ENCODE measurements at places on chromosomes 7 and 10. TPM values are rescaled to one million over a fixed set of nuclear protein-coding genes. Genes with fewer than 3 reads are reported as not detected.
A peak's percentile ranks its signal among the peaks of the same experiment; 100 is the strongest.

DNA sequence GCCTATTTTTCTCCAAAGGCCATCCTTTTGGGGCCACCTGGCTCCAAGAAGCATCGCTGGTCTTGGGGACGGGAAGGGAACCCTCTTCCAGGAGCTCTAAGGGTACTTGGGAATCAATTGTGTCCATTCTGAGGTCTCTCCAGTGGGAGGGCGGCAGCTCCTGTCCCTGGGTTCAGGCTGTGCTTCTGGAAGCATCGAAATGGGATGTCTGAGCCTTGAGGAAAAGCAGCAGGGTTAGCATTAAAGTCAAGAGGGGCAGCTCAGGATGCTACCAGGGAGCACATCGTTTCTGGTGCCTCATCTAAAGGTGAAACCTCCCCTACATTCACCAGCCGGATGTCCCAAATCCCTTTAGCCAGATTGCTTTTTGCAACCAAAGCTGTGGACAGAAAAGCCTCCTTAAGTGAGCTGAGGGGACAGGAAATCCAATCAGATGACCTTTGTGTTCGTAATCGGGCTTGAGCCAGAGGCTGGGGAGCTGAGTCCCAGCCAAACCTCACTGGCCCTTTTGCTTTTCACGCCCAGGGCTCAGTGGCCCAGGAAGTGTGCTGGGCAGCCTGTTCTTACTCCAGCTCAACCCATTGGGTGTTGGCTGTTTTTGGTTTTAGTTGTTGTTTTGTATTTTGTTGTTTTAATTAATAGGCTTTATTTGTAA lies 88.8 kb upstream of the ANLN start:
- no peaks in the 10 kb centered on the region for H3K27me3 ChIP-seq
- H3K36me3 ChIP-seq, result peaks cover 2% of the 10 kb centered on the region
- peaks cover 11% of the 10 kb centered on the region for H3K4me1 ChIP-seq
- H3K4me3 ChIP-seq, result no peak overlapping the region

DNA sequence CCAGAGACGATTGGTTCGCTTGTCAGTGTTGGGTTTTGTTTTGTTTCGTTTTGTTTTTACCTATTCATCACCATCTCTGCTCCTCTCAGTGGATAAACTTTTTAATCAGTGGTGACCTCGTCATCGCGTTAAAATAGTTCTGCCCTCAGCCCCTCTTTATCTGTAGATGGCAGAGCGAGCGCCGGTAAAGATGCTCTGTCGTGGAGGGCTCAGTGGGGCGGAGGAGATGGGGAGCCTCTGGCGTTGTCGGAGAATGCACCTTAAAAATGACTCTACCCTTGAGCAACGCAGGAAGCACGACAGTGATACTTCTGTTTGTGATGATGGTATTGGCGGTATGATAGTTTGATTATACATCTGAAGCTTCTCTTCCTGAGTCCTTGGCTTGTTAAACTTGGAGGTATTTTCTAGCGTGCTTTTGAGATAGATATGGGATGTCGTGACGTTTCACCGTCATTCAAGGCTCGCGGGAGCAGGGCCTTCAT lies 554 bp downstream of the CSGALNACT2 start:
- peaks cover 7% of the 10 kb centered on the region for H3K36me3 ChIP-seq
- peak overlapping the region; percentile 99 for H3K4me3 ChIP-seq
- H3K4me1 ChIP-seq, result peaks cover 39% of the 10 kb centered on the region
- H3K27ac ChIP-seq, result peak overlapping the region; percentile 96
- DNase-seq, result peak; percentile 41

DNA sequence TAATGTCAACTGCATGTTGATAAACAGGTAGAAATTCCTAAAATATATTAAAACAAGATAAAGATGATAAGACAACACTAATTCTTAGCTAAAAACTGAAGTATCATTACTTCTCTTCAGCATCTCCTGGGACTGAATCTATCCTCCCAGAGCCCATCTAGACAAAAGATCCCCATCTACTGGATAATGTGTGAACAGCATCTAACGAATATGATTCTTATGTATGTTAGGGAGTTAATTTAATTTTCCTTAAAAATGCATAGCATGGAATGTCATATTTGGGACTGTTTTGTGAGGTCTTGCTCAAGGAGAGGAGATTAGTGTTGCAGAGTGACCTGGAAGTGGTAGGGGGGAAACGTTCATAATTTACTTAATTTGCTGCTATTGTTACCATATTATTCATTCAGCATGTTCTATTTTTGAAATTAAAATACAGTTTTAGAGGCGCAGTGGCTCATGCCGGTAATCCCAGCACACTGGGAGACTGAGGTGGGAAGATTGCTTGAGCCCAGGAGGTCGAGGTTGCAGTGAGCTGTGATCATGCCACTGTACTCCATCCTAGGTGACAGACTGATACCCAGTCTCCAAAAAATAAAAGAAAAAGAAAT lies 305.1 kb upstream of the CSTF2T start:
- DNase-seq, result no peak
- H3K27me3 ChIP-seq, result peaks cover 21% of the 10 kb centered on the region
- no peak overlapping the region for H3K27ac ChIP-seq
- H3K36me3 ChIP-seq, result no peaks in the 10 kb centered on the region
- H3K4me3 ChIP-seq, result no peak overlapping the region

GRCh38 chr7:132590162-132590561 lies 13.9 kb upstream of the PLXNA4 start:
- H3K4me1 ChIP-seq, result no peaks in the 10 kb centered on the region
- no peak for DNase-seq
- H3K27me3 ChIP-seq, result peaks cover 18% of the 10 kb centered on the region
- no peak overlapping the region for H3K4me3 ChIP-seq
- no peaks in the 10 kb centered on the region for H3K36me3 ChIP-seq

GRCh38 chr10:73806176-73806950 lies 5.0 kb downstream of the NDST2 start:
- peaks cover 17% of the 10 kb centered on the region for H3K36me3 ChIP-seq
- no peaks in the 10 kb centered on the region for H3K27me3 ChIP-seq
- H3K4me3 ChIP-seq, result peak overlapping the region; percentile 28
- DNase-seq, result no peak

- H3K4me1 ChIP-seq, result peaks cover 9% of the 10 kb centered on the region
- no peak for DNase-seq
- no peaks in the 10 kb centered on the region for H3K36me3 ChIP-seq
- H3K27ac ChIP-seq, result no peak overlapping the region
Measured at GRCh38 chr10:96645191-96645721, 58.4 kb upstream of the TM9SF3 start.

Gene ADAM22
- 3.0 TPM for total RNA-seq

Gene SUN3
- not detected for total RNA-seq

All from T-helper 17 cell (primary cell).